ENCODE measurements at places on chromosomes 2 and 18. TPM values are rescaled to one million over a fixed set of nuclear protein-coding genes. Genes with fewer than 3 reads are reported as not detected.

Gene GALR1
- total RNA-seq: not detected

Gene TUBA4B
- total RNA-seq: not detected

Gene SPHKAP
- not detected for total RNA-seq

Gene C2orf66
- total RNA-seq: 0.26 TPM

Gene ABHD1
- 0.26 TPM for total RNA-seq

Gene ABCB11
- total RNA-seq: not detected

Gene SNORC
- 0.83 TPM for total RNA-seq

Gene ERCC3
- 37.7 TPM for total RNA-seq

Gene CDH19
- not detected for total RNA-seq

- DNase-seq: peak; percentile 74
- H3K27ac ChIP-seq: no peak overlapping the region
- no peaks in the 10 kb centered on the region for H3K27me3 ChIP-seq
- H3K4me3 ChIP-seq: no peak overlapping the region
- no peaks in the 10 kb centered on the region for H3K36me3 ChIP-seq
- no peaks in the 10 kb centered on the region for H3K4me1 ChIP-seq
Observed at GRCh38 chr2:25098670-25099486, 57.0 kb downstream of the EFR3B start.

- H3K27me3 ChIP-seq: no peaks in the 10 kb centered on the region
- peaks cover 5% of the 10 kb centered on the region for H3K36me3 ChIP-seq
- H3K4me3 ChIP-seq: no peak overlapping the region
- no peak for DNase-seq
- H3K4me1 ChIP-seq: no peaks in the 10 kb centered on the region
Observed at GRCh38 chr2:101014264-101014857, 12.3 kb downstream of the RPL31 start.

DNA sequence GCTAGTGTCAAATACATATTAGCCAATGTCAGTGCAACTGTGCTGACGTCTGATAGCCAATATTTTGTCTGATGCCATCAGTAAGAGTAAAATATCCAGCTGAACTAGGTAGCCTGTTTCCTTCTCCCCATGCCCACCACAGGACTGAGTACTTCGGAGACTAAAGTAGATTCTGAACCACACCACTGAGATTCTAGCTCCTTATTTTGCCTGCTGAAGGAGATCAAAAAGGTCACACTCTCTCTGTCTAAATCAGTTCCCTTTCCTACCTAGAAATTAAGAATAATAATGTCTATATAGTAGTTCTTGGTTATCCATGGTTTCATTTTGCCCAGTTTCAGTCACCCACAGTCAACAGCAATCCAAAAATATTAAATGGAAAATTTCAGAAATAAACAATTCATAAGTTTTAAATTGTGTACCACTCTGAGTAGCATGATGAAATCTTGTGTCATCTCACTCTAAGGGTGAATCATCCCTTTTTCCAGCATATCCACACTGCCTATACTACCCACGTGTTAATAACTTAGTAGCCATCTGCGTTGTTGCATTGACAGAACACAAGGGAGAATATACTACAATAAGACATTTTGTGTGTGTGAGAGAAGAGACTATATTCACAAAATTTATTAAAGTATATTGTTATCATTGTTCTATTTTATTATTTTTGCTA is 1043.3 kb upstream of the PIK3C3 start:
- no peaks in the 10 kb centered on the region for H3K4me1 ChIP-seq
- H3K27me3 ChIP-seq: no peaks in the 10 kb centered on the region

- H3K27me3 ChIP-seq: no peaks in the 10 kb centered on the region
- DNase-seq: no peak
- no peak overlapping the region for H3K4me3 ChIP-seq
- H3K27ac ChIP-seq: no peak overlapping the region
Observed at GRCh38 chr2:186032102-186032738, 293.6 kb downstream of the FSIP2 start.

- no peaks in the 10 kb centered on the region for H3K27me3 ChIP-seq
- H3K4me3 ChIP-seq: peak overlapping the region; percentile 84
- H3K4me1 ChIP-seq: peaks cover 12% of the 10 kb centered on the region
- DNase-seq: no peak
Observed at GRCh38 chr2:74439373-74439772, 2.4 kb downstream of the RTKN start.

GRCh38 chr2:236336575-236337464 is 72.6 kb upstream of the ASB18 start:
- H3K27ac ChIP-seq: no peak overlapping the region
- no peaks in the 10 kb centered on the region for H3K36me3 ChIP-seq

- H3K4me3 ChIP-seq: no peak overlapping the region
- DNase-seq: peak; percentile 61
- peaks cover 2% of the 10 kb centered on the region for H3K4me1 ChIP-seq
- H3K27ac ChIP-seq: no peak overlapping the region
- H3K36me3 ChIP-seq: peaks cover 2% of the 10 kb centered on the region
Observed at GRCh38 chr2:96554293-96555145, 18.0 kb downstream of the ARID5A start.

- H3K27me3 ChIP-seq: no peaks in the 10 kb centered on the region
- H3K36me3 ChIP-seq: no peaks in the 10 kb centered on the region
- no peaks in the 10 kb centered on the region for H3K4me1 ChIP-seq
- no peak overlapping the region for H3K4me3 ChIP-seq
- H3K27ac ChIP-seq: no peak overlapping the region
- DNase-seq: no peak
Observed at GRCh38 chr2:16285813-16286510, 345.6 kb downstream of the MYCN start.

GRCh38 chr2:176967911-176968450 is 244.6 kb upstream of the HNRNPA3 start:
- no peak overlapping the region for H3K4me3 ChIP-seq
- DNase-seq: no peak
- H3K36me3 ChIP-seq: no peaks in the 10 kb centered on the region
- H3K4me1 ChIP-seq: no peaks in the 10 kb centered on the region

DNA sequence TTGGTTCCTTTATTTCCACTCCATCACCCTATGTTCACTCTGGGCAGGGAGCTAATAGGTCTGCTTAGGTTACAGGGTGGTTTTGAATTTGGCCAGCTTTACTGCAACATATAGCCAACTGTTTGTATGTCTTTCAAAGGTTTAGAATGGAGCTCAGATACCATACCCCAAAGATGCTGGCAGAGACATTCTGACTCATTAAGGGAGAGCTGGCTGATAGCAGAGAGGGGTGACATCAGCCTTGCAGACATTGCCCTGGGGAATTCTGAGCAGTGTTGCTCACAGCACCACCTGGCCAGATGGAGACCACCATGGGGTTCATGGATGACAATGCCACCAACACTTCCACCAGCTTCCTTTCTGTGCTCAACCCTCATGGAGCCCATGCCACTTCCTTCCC is 2.1 kb downstream of the PROKR1 start:
- no peak for DNase-seq
- H3K27me3 ChIP-seq: peaks cover 35% of the 10 kb centered on the region
- H3K36me3 ChIP-seq: no peaks in the 10 kb centered on the region
- no peaks in the 10 kb centered on the region for H3K4me1 ChIP-seq
- H3K27ac ChIP-seq: no peak overlapping the region

GRCh38 chr2:33213648-33214047 is 262.8 kb upstream of the RASGRP3 start:
- peaks cover 52% of the 10 kb centered on the region for H3K4me1 ChIP-seq
- H3K27me3 ChIP-seq: no peaks in the 10 kb centered on the region
- no peak for DNase-seq
- H3K4me3 ChIP-seq: no peak overlapping the region

DNA sequence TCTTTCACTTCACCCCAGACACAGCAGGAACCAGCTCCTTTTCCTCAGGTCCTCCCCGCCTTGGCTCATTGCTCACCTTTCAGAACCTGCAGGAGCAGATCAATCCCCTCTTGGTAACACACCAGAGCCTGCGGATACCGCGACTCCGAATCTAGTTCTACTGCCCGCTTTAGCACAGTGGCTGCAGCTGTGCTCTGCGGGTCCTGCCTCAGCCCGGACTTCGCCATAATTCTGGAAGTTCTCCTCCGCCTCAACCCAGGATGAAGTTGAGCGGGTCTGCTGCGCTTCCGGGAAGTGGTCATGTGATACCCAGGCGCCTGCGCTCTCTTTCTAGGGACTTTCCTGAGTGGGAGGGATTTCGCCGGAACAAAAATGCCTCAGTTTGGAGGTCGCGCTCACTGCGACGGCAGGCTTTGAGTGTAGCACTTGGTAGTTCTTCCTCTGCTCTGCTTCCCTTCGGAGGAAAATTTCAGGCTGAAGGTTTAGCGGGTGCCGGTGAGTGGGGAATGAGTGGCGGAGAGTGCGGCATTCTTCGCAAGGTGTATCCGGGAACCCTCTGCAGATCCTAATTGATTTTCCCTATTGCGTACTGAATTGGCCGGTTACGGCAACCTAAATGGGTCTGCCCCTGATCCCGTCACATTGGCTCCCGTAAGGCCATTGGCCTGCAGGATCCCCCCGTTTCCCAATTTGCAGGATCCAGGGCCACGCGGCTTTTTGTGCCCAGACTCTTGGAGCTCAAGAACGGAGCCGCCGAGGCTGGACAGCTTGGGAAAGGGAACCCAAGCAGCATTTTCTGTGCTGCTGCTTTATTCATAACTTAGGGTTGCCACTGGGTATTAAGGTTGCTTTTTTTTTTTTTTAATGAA is at the start of the genes MITD1 and MRPL30:
Gene MITD1 (minus strand): TSS at position 304 of the 869 bp plus-strand sequence. CDS start 77 bp downstream, at position 227.
Gene MRPL30 (plus strand): TSS at position 430 of the 869 bp plus-strand sequence. CDS start 5,020 bp downstream, outside the sequence.
- peak; percentile 97 for DNase-seq
- H3K4me1 ChIP-seq: no peaks in the 10 kb centered on the region
- peak within 1 kb of the TSS; percentile 74 for H3K27ac ChIP-seq
- H3K4me3 ChIP-seq: peak within 1 kb of the TSS; percentile 89
- no peaks in the 10 kb centered on the region for H3K27me3 ChIP-seq
- no peaks in the 10 kb centered on the region for H3K36me3 ChIP-seq

DNA sequence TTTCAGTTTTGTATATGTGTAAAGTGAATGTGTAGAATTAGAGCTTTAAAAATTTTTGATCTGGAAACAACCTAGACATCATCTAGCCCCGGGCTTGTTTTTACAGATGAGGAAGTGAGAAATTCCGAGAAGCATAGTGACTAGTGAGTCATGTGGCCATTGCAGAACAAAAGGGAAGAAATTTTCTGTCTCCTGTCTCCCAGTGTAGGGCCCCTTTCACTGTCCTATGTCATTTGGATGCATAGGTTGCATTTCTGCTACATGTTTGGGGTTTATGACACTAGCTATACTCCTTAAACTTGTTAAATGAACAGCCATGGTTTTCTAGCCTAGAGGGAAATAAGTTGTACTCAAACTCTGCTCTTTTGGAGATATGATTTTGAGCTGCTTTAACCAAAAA is 84.6 kb downstream of the PLCL1 start:
- H3K27ac ChIP-seq: no peak overlapping the region
- no peak overlapping the region for H3K4me3 ChIP-seq
- DNase-seq: peak; percentile 38
- no peaks in the 10 kb centered on the region for H3K27me3 ChIP-seq
- H3K4me1 ChIP-seq: no peaks in the 10 kb centered on the region

- no peaks in the 10 kb centered on the region for H3K27me3 ChIP-seq
- H3K4me1 ChIP-seq: no peaks in the 10 kb centered on the region
- no peak overlapping the region for H3K27ac ChIP-seq
- DNase-seq: no peak
- H3K4me3 ChIP-seq: no peak overlapping the region
Observed at GRCh38 chr2:23681356-23682140, 245.4 kb downstream of the ATAD2B start.

GRCh38 chr2:100207411-100207885 is 65.1 kb upstream of the AFF3 start:
- no peaks in the 10 kb centered on the region for H3K4me1 ChIP-seq
- DNase-seq: no peak
- no peak overlapping the region for H3K4me3 ChIP-seq

DNA sequence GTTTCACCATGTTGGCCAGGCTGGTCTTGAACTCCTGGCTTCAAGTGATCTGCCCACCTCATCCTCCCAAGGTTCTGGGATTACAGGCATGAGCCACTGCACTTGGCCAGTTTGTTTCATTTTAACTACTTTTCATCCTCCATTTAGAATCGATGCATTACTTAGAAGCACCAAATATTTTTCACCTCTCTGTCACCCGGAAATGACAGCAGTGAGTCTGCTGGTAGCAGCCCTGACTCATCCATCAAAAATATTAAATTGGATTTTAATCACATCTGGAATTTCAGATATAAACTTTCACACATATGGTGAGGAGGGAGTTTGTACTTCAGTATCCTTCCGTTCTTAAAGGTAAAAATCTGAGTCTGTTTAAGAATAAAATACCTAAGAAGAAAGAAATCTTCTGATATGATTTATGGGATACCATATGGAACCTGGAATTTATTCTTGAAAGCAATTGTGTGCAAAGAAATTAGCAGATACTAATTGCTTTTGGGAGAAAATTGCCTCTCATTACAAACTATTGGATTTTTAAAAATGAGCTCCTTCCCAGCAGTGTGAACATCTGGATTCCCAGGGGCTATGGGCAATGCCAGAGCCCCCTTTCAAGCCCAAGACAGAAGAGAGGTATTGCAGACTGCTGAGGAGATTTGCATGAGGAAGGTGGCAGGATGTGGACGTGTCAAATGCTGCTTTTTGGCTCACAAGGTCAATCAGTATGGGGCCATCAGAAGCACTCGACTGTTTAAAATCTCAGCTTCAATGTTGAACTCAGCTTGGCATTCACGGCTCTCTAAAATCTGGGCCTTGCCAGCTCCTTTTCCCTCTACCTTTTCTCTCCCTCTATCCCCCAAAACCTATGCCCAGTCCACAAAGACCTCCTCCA is 279.5 kb upstream of the SIX2 start:
- H3K36me3 ChIP-seq: no peaks in the 10 kb centered on the region
- peaks cover 4% of the 10 kb centered on the region for H3K27me3 ChIP-seq
- H3K27ac ChIP-seq: no peak overlapping the region
- no peak overlapping the region for H3K4me3 ChIP-seq
- peak; percentile 53 for DNase-seq
- no peaks in the 10 kb centered on the region for H3K4me1 ChIP-seq

- H3K27ac ChIP-seq: no peak overlapping the region
- H3K4me3 ChIP-seq: no peak overlapping the region
- no peaks in the 10 kb centered on the region for H3K36me3 ChIP-seq
- H3K27me3 ChIP-seq: no peaks in the 10 kb centered on the region
- H3K4me1 ChIP-seq: no peaks in the 10 kb centered on the region
Observed at GRCh38 chr2:174177316-174177890, 70.9 kb downstream of the OLA1 start.

DNA sequence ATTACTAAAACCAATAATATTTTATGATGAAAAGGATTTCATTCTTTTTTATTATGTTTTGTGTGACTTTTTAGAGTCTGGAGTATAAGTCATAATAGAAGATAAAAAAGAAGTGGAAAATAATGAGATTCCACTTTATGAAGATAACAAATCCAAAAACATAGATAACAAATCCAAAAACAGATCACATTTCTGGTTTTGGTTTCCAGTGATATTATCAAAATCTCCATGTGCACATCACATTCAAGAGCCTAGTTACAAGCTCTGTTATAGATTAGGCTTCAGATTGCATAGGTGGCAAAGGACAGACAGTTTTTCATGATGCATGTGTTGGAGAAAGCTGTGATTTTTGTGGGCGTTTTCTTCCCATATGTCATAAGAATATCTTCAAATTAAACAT is 648.2 kb downstream of the STK39 start:
- no peaks in the 10 kb centered on the region for H3K4me1 ChIP-seq
- no peak overlapping the region for H3K27ac ChIP-seq
- no peak overlapping the region for H3K4me3 ChIP-seq
- no peaks in the 10 kb centered on the region for H3K27me3 ChIP-seq

DNA sequence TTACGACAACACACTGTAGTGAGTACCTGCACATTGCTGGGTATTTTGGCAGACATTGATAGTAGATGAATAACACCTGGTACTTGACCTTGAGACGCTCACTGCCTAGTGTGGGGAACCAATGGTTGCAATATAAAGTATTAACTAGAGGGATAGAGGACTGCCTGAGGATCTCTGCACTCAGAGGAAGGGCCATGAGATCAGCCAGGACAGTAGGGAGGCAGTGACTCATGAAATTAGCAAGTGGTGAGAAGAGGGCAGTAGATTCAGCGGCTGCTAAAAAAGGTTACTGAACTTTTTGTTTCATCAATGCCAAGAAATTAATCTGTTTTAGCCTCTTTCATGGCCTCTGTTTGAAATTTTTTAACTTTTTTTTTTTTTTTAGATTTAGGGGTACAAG is 250.8 kb upstream of the TCF4 start:
- H3K4me3 ChIP-seq: no peak overlapping the region
- H3K27ac ChIP-seq: no peak overlapping the region
- peaks cover 6% of the 10 kb centered on the region for H3K4me1 ChIP-seq
